ENCODE measurements at places on chromosomes 5 and 9. TPM values are rescaled to one million over a fixed set of nuclear protein-coding genes. Genes with fewer than 3 reads are reported as not detected.

SPATA31C1 gene
- total RNA-seq, result not detected

PCDHB9 gene
- 4.1 TPM for total RNA-seq

LCN12 gene
- not detected for total RNA-seq

SYK gene
- total RNA-seq, result 25.9 TPM

OLFM1 gene
- 25.2 TPM for total RNA-seq

LHX6 gene
- total RNA-seq, result 4.8 TPM

KIF20A gene
- 0.29 TPM for total RNA-seq

DNA sequence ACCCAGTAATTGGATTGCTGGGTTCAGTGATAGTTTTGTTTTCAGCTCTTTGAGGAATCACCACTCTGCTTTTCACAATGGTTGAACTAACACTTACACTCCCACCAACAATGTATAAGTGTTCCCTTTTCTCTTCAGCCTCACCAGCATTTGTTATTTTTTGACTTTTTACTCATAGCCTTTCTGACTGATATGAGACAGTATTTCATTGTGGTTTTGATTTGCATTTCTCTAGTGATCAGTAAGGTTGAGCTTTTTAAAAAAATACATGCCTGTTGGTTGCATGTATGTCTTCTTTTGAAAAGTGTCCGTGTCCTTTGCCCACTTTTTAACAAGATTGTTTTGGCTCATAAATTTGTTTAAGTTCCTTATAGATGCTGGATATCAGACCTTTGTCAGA is 185.7 kb upstream of the CCNH start:
- H3K27ac ChIP-seq, result no peak overlapping the region
- no peaks in the 10 kb centered on the region for H3K27me3 ChIP-seq
- DNase-seq, result no peak
- no peaks in the 10 kb centered on the region for H3K4me1 ChIP-seq

DNA sequence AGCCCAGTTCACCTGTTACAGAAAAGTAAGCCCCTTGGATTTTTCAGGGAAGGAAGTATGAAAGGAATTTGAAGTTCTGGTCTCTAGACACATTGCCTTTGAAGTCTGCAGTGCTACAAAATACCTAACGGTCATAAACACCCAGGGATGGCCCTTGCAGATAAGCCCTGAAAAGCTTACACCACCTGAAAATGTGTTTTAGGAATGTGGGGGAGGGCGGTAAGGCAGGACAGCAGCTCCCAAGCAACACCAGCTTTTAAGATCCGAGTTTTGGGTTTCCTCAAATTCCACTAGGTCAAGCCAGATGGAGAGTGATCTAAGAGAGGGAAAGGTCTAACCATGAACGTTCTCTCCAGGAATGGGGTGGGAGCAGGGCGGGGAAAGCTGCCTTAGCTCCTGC is 114.1 kb upstream of the PANK3 start:
- H3K36me3 ChIP-seq, result no peaks in the 10 kb centered on the region
- no peaks in the 10 kb centered on the region for H3K27me3 ChIP-seq
- no peak overlapping the region for H3K27ac ChIP-seq
- no peaks in the 10 kb centered on the region for H3K4me1 ChIP-seq

DNA sequence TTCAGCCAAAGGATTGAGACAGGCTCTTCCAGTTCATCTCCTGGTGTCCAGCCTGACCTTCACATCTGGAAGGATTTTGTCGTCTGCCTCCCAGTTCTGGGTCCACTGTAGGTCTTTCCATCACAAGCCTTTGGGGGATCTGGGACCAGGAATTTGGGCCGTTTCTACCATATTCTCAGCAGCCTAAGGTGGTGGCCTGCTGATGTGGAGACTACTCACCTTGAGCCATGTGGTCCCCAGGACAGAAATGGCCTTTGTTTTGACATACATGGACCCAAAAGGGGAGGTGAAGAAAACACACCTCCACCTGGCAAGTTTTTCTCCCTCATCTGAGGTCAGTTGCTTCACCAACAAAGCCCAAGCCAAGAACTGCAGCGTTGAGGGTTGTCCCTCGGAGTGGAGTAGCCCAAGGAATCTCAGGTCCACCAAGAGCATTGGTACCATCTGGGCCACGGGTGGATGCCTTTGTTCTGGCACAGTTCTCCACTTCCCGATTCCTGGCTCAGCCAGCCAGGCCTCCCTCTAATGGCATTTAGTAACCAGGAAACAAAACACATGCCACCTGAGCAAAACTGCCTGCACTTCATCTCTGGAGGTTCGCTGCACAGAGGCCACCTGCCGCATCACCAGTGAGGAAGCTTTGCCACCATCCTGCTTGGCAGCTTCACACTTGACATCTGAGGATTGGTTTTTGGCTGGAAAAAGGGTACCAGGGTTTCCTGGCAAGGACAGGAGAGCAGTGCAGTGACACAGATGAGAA is 24.7 kb downstream of the AMBP start:
- no peak overlapping the region for H3K4me3 ChIP-seq
- no peak overlapping the region for H3K27ac ChIP-seq
- no peaks in the 10 kb centered on the region for H3K36me3 ChIP-seq
- H3K4me1 ChIP-seq, result no peaks in the 10 kb centered on the region

- H3K4me1 ChIP-seq, result no peaks in the 10 kb centered on the region
- no peaks in the 10 kb centered on the region for H3K36me3 ChIP-seq
- H3K4me3 ChIP-seq, result no peak overlapping the region
- no peak for DNase-seq
Observed at GRCh38 chr5:150649108-150650020, 8.9 kb downstream of the SYNPO start.

DNA sequence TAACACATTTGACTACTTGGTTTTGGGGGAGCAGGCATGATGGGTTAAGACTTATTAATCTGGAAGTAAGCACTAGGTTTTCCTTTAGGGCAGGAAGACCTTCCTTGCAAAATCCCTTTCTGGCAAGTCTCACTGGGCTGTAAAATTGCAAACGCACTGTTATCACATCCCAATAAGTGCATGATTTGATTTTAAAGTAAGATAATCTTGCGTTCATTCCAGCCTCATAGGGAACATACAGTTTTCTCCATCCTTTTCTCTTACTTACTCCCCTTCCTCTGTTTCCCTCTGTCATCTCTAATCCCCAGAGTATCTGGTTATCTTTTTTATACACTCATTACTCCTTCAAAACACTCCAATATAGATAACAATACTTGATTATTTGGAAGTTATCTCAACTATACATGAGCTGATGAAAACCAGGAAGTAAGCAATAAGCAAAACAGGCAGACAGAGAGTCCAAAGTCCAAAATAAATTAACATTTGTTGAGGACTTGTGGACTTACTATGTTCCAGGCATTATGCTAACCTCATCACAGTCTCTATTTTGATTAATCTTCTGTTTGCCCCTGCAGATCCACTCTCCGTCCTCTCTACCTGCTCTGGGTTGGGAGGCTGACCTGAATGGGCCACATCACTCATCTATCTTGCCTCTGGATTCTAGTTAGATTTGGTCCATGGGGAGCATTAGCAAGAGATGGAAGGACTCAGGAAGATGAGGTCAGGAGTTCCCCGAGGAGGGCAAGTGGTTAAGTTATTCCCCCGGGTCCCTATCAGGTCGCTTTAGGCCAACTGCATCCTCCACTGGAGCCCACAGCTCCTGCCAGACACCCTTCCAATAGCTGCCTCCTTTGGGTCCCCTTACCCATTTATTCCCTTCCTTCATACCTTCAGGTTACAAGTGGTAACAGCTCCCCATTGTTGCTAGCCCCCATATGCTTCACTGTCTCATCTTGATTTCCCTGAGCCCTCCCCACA is 60.2 kb downstream of the SLC22A5 start:
- DNase-seq, result no peak
- H3K27ac ChIP-seq, result peak overlapping the region; percentile 84
- peaks cover 15% of the 10 kb centered on the region for H3K4me1 ChIP-seq
- H3K27me3 ChIP-seq, result no peaks in the 10 kb centered on the region

GRCh38 chr5:144367991-144368390 is 197.3 kb downstream of the KCTD16 start:
- H3K27ac ChIP-seq, result no peak overlapping the region
- H3K4me1 ChIP-seq, result no peaks in the 10 kb centered on the region
- H3K27me3 ChIP-seq, result no peaks in the 10 kb centered on the region
- H3K4me3 ChIP-seq, result no peak overlapping the region

DNA sequence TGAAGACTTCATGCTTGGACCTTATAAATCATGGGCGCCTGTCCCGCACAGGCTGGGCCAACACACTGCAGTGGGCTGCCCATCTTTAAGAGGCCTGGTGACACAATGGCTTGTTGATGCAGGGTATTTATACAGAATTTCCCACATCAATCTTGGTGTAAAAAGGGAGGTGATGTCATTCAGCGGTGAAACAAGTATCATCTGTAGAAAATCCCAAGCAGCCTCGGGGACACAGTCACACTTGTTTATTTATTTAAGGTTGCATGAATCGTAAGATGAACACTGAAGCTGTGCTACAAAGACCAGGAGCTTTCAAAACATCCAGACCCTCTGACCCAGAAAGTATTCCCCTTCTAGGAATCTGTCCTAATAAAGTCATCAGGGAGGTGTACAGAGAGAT is 40.5 kb downstream of the SMIM23 start:
- DNase-seq, result no peak
- H3K4me3 ChIP-seq, result no peak overlapping the region
- H3K4me1 ChIP-seq, result no peaks in the 10 kb centered on the region

GRCh38 chr5:61635271-61635670 is 303.2 kb downstream of the ZSWIM6 start:
- no peaks in the 10 kb centered on the region for H3K36me3 ChIP-seq
- H3K27me3 ChIP-seq, result no peaks in the 10 kb centered on the region
- H3K4me1 ChIP-seq, result no peaks in the 10 kb centered on the region
- no peak overlapping the region for H3K27ac ChIP-seq
- no peak overlapping the region for H3K4me3 ChIP-seq
- DNase-seq, result no peak

DNA sequence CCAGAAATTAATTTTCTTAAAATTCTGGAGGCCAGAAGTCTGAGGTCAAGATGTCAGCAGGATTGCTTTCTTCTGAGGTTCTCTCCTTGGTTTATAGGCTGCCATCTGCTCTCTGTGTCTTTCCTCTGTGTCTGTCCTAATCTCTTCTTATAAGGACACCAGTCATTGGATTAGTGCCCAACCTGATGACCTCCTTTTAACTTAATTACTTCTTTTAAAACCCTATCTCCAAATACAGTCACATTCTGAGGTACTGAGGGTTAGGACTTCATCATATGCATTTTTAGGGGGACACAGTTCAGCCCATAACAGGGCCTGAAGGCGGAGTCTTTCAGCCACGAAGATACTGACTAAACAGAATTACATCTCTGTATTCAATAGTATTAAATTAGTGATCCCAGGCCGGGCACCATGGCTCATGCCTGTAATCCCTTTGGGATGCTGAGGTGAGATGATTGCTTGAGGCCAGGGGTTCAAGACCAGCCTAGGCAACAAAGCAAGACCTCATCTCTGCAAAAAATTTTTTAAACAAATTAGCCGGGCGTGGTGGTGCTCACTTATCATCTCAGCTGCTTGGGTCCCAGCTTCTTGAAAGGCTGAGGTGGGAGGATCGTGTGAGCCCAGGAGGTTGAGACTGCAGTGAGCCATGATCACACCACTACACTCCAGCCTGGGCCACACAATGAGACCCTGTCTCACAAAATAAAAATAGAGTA is 5.9 kb upstream of the RPS6 start:
- no peaks in the 10 kb centered on the region for H3K4me1 ChIP-seq
- H3K36me3 ChIP-seq, result no peaks in the 10 kb centered on the region
- no peaks in the 10 kb centered on the region for H3K27me3 ChIP-seq
- no peak for DNase-seq
- H3K4me3 ChIP-seq, result no peak overlapping the region

Measured in breast epithelium (tissue), 4 donors.